ENCODE measurements at places on chromosomes 2 and 18.

DNA sequence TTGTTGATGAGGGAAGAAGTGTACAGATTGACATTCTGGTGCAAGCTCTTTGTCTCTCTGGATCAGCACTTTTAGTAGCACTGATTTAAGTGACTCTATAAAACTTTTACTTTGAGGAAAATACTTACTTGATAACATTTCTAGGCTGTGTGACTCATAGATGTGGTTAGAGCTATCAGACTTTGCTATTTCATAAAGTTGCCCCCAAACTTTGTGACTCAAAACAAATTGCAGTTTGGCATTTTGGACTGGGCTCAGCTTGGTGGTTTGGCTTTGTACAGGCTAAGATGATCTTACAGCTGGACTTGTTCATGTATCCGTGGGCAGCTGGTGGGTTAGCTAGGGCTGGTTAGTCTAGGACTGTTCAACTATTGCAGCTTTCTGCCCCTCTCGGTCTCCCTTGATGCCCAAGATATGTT is 42.1 kb upstream of the GLS start:
- no peak for DNase-seq

GRCh38 chr2:38672445-38673391 is 6.8 kb downstream of the GALM start:
- DNase-seq: no peak

DNA sequence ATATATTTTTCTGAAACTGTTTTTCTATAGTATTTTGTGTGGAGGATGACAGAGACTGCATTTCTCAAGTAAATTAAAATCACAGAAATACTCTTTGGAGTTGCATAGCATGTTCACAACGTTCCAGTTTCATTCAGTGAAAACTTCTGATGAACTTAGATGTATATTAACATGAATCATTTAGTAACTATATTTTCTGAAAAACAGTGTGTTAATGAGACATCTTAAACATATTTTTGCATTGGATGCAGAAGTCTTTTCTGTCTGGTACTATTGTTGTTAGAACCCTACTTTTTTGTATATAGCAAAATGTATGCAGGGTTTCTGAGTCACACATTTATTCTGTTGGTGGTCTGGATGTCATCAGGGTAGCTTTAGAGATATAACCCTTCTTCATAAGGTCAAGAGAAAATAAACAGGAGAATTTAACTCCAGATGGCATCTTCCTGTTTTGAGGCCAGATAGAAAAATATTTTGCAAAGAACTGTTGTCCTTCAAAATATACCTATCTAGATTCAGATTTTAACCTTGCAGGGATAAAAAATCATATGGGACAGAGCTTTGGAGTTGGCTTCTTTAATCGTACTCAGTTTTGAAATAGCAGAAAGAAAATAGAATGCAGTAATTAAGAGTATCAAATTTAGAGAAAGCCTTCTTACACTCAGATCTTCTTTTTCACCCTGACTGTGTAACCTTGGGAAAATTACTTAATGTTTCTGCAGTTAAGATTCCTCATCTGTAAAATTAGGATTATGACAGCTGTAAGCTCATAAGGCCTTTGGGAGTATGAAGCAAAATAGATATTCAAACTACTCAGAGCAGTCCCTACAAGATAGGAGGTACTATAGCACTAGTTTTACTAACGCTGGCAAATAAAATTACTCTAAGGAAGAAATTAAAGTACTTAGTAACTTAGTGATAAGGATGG is 5.3 kb downstream of the COL3A1 start:
- DNase-seq: no peak

DNA sequence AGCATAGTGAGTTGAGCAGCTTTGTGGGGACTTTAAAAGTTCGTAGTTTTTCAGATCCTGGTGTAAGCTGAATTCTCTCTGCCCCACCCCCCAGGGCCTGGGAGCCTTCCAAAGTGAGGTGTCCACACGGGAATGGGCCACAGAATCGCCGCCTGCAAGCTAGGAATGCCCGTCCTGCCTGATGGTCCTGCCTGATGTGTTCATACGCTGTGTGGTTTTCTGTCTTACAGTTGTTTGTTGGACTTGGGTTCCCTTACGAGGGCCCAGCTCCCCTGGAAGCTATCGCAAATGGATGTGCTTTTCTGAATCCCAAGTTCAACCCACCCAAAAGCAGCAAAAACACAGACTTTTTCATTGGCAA is 158.7 kb downstream of the MGAT5 start:
- no peak for DNase-seq

DNA sequence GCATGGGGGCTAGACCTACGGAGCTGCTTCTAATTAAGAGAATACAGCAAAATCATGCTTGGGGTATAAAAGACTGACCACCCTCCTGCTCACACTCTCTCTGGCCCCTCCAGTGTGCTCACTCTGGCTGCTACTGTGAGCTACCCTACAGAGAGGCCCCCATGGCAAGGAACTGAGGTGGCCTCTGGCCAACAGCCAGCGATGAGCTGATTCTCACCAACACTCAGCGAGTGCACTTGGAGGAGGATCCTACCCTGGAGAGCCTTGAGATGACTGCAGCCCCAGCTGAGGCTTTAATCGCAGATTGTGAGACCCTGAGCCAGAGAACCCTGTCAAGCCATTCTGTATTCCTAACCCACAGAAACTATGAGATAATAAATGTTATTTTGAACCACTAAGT is 88.2 kb downstream of the GFPT1 start:
- DNase-seq: no peak

GRCh38 chr2:65630643-65631042 is 198.2 kb upstream of the SPRED2 start:
- DNase-seq: no peak

DNA sequence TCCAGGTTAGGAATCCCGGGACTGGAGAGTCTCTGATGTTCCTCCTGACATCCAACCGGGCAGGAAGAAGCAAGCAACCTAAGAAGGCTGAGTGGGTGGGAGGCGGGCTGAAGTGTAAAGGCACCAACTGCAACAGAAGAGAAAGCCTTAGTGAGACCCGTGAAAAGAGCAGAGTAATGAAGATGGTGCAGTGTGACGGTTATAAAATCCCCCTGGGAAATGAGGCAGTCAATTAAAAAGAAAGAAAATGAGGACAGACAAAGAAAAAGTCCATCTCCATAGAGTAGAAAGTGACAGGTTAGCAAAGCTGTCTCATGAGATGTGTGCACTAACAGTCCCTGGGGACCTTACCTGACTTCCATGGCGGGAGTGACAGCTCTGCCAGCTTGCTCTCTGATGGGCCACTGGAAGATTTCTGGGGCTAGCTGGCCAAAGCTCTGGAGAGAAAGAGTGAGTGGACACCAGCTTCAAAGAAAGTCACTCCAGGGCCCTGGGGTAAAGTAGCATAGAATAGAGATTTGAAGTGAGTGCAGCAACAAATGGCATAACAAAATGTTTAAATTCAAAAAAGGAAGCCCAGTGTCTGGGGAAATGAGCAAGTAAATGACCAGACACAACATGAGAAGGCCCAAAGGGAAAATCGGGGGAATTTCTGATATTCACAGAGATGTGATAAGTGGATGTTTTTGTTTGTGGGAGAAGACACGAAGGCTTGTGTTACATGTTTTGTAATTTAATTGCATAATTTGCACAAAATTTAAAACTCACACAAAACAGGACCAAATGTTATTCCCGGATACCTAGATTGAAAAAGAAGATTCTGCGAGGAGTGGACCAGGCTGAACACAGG is 44.1 kb upstream of the IGFBP2 start:
- DNase-seq: no peak

DNA sequence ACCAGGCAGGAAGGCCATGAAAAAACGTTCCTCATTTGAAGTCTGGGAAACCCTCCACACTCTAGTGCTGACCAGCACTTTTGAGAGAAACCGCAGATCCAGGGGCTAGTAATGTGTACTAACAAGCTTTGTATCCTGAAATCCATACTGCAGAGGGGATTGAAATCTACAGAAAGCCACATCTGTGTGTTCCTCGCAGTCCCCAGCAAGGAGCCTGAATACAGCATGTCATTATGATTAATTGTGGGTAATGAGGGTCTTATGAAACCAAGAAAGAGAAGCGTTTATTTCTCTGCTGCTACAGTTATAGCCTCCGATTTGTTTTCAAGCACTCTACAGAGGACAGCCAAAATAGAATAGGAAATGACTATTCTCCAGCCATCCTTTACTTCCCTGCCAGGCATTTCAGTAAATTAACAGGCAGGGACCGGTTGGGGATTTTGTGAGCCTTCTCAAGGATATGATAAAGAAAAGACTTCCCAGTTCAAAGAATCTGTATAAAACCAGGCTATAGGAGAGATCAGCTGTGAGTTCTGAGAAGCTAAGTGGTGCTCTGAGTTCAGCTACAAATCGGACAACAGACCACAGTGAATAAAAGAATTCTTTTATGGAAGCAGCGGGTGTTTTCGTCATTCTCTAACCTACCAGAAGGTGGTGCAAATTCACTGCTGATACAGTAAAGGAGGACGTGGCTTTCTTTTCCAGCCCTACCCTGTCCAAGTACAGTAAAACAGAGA is 133.4 kb downstream of the INSIG2 start:
- no peak for DNase-seq

GRCh38 chr2:136411946-136412345 is 294.0 kb upstream of the CXCR4 start:
- DNase-seq: no peak

DNA sequence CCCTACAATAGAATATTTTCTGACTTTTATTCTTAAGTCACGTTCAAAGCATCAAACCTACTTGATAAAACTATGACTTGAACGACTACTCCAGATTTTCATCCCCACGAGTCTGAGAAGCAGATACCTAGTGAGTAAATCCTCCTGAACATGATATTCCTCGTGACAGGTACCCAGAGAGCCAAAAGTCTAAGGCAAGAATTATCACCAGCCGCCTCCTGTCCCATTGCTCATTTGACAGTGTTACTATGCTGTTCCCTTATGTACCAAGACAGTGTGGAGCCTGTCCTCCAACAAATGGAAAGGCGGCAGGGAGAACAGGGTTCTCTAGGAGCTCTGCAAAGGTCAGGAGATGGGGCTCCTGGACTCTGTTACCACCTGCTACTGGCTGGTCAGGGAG is 8.3 kb upstream of the ALPK2 start:
- no peak for DNase-seq

- no peak for DNase-seq
Measured at GRCh38 chr2:200048421-200048820, 93.0 kb downstream of the MAIP1 start.

DNA sequence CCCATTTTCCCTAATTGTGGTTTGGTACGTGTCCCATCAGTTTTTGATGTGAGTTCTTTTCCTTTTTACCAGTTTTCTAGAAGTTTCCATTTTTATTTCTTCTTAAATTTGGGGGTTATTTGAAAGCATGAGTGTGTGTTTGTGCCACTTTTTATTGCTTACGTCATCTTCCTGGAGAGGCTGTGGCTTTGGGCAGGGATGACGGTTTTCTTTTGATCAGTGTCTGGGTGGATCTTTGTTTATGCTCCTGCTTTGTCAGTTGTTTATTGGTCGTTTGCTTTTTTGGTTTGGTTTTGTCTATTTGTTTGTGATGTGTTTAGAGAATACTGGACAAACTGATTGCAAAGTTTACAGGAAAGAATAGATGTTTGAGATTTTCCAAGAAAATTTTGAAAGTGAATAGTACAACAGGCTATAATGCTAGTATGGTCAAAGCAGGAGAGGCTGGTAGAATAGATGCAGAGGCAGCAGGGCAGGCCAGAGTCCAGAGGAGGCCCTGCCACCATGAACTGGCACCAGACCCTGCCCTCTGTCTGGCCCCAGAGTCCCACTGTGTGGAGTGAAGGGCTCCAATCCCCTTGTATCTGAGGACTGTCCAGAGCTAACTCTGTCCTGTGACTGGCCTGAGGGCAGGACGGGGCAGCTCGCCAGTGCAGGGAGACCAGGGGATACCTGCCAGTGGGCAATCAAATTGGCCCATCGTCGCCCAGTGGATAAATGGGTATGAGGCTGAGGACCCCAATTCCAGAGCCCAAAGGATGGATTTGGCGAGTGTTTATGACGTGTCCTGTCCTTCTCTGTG is 23.4 kb upstream of the SNED1 start:
- DNase-seq: no peak

- no peak for DNase-seq
Measured at GRCh38 chr2:8142461-8142860, 539.4 kb upstream of the ID2 start.

GRCh38 chr2:23698116-23698693 is 228.7 kb downstream of the ATAD2B start:
- no peak for DNase-seq

- no peak for DNase-seq
Measured at GRCh38 chr18:75226286-75226955, 15.8 kb downstream of the TSHZ1 start.

DNA sequence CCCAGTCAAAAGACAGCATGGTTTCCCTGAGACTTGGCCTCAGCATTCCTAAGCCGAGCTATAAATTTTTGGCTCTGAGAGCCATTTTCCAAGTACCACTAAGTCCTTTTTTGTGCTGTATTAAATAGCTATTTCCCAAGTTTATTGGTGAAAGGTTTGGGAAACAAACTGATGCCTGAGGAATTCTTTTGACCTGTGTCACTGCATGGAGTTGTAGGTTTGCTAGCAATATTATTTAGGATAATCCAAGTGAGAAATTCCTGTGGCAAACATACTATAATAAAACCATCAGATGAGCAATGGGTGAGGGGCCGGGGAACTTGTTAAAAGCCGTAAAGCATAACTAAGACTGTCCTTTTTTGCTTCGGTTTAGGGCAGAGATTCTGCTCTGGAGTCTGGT is 28.4 kb downstream of the ARHGAP28 start:
- DNase-seq: no peak

GRCh38 chr2:68251187-68251854 is 1.0 kb downstream of the PPP3R1 start:
- DNase-seq: no peak

DNA sequence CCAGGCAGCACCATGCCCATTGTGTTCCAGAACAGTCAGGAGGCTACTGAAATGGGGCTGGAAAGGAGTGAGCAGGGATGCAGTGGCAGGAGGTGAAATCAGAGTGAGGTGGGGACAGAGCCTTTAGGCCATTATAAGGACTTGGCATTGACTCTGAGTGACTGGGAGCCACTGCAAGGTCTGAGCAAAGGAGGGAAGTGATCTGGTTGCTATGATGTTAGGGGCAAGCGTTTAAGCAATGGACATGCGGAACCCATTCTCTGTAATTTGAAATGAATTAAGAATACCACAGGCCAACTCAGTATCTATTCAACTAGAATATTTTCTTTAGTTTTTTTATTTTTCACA is 98.2 kb downstream of the DPP4 start:
- no peak for DNase-seq
